Caco-2 (cell line): ENCODE measurements at places on chromosomes 2 and 18. TPM values are rescaled to one million over a fixed set of nuclear protein-coding genes. Genes with fewer than 3 reads are reported as not detected.

The MC4R gene
- total RNA-seq = not detected in 2 replicates

DNA sequence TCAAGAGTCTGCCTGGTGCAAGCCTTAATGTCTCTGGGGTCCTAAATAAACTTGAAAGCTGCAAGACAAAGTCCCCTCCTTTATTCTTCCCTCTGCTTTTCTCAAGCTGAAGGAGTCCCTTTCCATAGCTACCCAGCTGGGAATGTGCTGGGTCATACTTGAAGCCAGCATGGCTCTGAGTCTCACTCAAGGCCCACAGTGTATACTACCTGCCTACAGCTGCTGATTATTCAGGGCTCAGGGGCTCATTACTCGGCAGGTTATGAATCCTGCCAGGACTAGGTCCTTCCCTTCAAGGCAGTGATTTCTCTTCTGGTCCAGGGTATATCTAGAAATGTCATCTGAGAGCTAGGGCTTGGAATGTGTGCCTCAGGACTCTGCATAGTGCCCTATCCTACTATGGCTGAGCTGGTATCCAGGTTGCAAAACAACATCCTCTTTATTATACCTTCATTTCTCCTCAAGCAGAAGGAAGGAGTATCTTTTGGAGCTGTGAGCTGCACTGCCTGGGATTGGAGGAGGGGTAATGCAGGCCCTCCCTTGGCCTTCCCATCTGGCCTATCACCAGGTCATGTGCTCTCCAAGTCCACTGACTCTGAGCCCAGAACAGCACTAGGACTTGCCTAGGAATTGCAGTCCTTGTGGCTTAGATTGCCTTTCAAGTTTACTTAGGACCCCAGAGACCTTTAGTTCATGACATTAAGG lies 22.3 kb downstream of the IL1RN start:
- H3K4me1 ChIP-seq = no peaks in the 10 kb centered on the region
- no peaks in the 10 kb centered on the region for H3K27me3 ChIP-seq
- DNase-seq = no peak
- H3K36me3 ChIP-seq = no peaks in the 10 kb centered on the region
- H3K27ac ChIP-seq = no peak overlapping the region
- H3K4me3 ChIP-seq = no peak overlapping the region

DNA sequence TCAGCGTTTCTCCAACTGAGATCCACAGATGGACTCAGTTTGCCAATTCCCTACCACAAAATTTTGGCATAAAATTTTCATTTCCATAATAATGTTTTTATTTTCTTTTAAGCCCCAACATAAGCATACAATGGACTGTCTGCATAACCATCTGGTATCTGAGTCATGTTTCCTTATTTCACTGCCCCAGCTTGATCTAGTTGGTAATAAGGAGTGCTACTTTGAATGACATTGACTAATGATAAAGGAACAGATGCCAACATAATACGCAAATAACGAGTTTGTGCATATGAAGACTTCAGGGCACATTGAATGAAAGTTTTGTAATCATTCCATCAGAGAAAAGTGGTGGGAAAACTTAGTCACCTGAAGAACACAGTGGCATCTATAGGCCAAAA lies 8.8 kb upstream of the MBD2 start:
- H3K36me3 ChIP-seq = no peaks in the 10 kb centered on the region
- no peaks in the 10 kb centered on the region for H3K4me1 ChIP-seq
- H3K4me3 ChIP-seq = no peak overlapping the region

- no peaks in the 10 kb centered on the region for H3K4me1 ChIP-seq
Observed at GRCh38 chr18:79493801-79494211, 98.1 kb downstream of the NFATC1 start.

GRCh38 chr18:9285604-9286003 lies 49.0 kb upstream of the TWSG1 start:
- no peaks in the 10 kb centered on the region for H3K4me1 ChIP-seq
- no peak overlapping the region for H3K4me3 ChIP-seq
- no peak overlapping the region for H3K27ac ChIP-seq
- no peak for DNase-seq
- H3K27me3 ChIP-seq = no peaks in the 10 kb centered on the region
- H3K36me3 ChIP-seq = no peaks in the 10 kb centered on the region

DNA sequence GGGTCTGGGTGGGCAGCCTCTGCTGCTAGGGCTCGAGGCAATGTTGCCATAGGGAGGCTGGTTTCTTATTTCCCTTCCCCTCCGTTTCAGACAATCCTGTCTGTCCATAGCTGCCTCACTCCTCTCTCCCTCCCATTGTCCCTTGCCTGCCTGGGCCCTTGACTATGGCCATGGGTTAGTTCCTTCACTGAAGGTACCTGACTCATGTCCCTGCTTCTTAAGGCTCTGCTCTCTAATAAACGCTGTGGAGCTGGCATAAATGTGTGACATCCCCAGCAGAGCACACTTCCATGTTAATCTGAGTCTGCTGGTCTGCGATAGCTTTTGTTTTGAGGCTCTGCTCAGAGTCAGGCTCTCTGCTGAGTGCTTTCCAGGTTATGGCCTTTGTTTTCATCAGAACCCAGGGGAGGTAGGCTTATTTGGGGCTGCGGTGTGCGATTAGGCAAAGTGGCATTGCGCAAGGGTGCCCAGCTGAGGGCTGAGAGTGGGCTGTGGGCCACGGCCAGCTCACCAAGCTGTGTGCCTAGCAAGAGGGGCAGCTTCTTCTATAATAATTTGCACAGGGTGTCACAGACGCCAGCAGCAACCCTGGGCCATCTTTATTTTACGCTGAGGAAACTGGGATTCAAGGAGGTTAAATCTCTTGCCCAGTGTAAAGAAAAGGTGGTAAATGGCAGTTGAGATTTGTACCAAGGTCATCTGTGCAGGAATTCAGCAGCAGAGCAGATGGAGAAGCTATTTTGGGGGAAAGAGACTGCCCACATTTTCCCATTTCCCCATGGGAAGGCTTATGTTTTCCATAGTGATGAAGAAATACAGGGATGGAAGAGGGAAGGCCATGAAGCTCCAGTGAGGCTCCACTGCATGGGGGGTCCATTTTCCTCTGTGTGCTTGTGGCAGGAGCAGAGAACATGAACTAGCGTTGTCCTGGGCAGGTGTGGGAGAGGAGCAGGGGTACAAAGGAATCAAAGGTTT lies 25.6 kb downstream of the MRPL33 start:
- peak overlapping the region; percentile 85 for H3K27ac ChIP-seq
- H3K27me3 ChIP-seq = no peaks in the 10 kb centered on the region
- H3K4me1 ChIP-seq = peaks cover 34% of the 10 kb centered on the region
- no peak for DNase-seq
- no peak overlapping the region for H3K4me3 ChIP-seq
